Bone marrow (tissue), 2 donors: ENCODE measurements at places on chromosomes 2 and 18.

GRCh38 chr2:218290316-218291261 is 1.7 kb downstream of the TMBIM1 start:
- peak; percentile 17 for DNase-seq

DNA sequence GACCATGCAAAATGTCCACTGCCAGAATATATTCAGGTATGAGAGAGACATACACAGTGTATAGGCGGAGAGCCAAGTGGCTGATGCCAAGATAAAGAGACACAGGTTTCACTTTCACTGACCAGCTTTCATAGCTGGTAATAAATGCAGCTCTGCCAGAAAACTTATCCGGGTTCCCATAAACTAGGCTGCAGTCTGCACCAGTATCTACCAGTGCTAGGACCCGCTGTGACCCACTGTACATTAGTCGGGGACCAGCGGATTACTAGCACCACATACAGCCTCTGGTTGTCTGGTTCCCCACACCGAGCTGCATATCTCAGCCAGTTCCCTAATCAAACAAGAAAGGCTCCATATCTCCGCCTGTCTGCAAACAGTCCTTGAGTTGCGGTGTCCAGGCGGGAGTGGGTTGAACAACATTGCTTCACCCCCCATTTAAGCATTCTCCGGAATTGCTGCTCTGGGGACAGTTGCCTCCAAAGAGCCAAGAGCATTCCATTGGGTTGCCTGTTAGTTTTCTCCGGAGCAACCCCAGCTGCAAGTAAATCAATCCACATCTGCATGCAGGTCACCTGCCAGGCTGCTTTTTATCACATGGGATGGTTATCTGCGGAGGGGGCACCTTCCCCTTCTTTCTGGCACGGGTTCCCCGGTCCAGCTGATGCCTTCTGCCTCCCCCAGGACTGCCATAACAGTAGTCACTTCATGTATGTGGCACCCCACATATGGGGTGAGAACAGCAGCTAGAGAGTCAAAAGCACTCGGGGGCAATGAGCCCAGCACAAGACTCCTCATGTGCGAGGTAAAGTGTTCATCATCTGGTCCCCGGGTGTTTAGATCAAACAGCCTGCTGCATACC is 18.0 kb upstream of the KLHL23 start:
- DNase-seq = no peak

DNA sequence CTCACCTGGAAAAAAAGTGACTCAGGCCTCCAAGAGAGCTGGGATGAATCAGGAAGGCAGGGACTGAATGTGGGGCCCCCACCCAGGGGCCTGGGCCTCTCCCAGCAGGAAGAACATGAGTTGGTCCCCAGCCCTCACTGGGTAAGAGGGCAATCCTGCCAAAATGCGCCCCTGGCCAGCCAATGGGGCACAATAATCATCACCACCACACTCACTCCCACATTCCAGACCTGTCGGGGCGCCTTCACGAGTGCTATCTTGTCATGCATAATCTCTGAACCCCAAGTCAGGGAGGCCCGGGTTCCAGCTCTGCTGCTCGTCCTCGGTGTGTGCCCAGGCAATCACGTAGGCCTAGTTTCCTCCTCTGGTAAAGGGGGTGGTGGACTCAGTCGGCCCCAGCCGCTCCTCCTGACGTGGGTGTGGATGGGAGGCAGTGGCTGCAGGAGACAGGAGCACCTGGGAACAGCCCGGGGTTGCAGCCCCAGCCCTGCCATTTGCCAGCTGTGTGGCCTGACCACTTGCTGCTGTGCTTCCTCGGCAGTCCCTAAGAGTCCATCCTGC is 115.1 kb downstream of the CYP26B1 start:
- DNase-seq = no peak

- no peak for DNase-seq
Observed at GRCh38 chr2:12712881-12713280, 3.9 kb upstream of the TRIB2 start.

- DNase-seq = no peak
Observed at GRCh38 chr18:43751203-43751602, 473.9 kb upstream of the SYT4 start.

DNA sequence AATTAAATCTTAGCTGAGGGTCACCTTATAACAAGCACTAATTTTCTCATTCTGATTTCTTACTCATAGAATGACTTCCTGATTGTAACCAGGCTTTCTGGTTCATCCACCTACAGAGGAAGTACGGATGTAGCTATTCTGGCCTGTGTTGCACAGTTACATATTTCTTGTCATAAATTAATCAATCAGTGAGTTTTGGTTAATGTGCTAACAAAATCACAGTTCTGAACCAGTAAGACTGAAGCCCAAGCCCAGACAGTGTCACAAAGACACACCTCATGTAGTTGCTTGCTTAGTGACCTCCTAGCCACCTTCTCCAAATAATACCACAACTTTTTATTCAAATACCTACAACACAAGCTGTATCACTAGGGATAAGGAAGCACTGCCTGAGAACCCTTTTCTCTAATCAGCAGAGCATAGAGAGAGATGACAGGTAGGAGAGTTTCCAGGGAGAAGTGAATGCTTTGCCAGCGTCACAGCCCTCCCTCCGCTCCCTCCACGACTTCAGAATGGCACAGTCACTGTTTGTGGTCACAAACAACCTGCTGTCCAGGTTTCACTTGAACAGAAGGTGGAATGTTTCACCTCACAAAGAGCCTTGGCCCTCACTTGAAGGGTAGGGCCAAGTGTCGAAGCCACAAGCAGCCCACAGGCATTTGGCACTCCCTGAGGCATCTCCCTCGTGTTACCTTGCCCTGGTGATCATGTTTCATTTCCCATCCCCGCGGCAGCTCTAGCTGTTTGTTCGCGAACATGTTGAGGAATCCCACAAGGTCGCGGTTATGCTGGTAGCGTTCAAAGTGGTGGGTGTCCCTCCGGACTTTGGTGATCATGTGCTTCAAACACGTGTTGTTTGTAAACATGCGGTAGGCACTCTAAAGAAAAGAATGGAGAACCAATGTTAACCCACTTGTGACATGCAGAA is 120.8 kb upstream of the STK17B start:
- no peak for DNase-seq

DNA sequence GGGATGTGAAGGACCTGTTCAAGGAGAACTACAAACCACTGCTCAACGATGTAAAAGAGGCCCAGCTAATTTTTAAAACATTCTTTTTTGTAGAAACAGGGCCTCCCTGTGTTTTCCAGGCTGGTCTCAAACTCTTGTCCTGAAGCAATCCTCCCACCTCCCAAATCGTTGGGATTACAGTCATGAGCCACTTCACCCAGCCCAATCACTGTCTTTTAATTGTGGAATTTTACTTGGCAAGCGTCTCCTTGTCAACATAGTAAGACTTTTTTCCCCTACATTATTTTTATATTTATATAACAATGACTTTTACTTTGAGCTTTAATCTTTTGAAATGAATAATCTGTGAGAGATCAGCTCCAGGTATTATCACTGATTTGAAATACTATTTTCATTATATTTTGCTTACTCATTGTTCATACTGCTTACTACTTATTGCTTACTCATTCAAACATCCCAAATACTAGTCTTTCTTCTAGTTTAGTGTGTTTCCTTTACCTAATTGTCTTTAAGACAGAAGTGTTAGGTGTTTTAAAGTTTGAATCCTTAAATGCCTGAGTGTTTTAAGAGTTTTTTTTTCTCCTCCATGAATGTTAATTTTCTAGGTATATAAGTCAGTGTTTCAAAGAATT is 48.9 kb downstream of the PTPN4 start:
- DNase-seq = no peak

DNA sequence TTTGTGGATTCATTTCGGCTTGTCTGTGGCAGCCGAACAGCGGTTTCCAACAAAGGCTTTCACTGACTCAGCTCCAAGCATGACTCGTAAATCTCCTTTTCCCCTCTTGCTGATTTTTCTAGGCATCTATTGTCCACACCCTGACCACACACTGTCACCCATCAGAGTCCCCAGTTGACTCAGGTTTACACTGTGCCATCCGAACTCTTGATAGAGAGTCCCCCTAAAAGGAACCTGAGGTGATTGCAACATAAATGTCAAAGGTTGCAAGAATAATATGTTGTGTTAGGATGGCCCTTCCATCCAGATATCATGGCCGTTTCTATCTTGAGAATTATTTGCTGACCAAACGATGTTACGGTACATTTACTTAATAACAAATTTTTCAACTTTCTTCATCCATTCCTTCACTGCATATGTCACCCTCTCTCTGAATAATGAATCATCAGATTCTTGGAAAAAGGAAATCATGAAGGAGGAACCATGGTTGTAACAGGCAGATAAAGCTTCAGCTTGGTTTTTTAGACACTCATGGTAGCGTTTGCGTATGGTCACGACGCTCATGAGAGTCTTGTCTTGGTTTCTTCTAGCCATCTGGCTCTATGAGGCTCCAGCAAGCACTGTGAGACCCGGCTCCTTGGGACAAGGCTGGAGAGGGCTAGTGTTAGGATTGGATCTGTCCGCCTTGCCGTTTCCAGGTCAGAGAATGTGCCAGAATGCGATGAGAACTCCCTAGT is 72.1 kb downstream of the NPAS2 start:
- no peak for DNase-seq
